ENCODE measurements at places on chromosomes 12 and 14. TPM values are rescaled to one million over a fixed set of nuclear protein-coding genes. Genes with fewer than 3 reads are reported as not detected.

Gene BHLHE41
- total RNA-seq = 17.0 TPM

Gene PTPRQ
- total RNA-seq = 1.1 TPM

Gene NR2C1
- 32.3 TPM for total RNA-seq

Gene GNB3
- total RNA-seq = 3.3 TPM

Gene OR6C70
- total RNA-seq = not detected

Gene NTS
- 0.47 TPM for total RNA-seq

Gene FGF6
- not detected for total RNA-seq

Gene OR6J1
- not detected for total RNA-seq

Gene SLC8A3
- 0.60 TPM for total RNA-seq

Gene EFS
- total RNA-seq = 17.0 TPM

Gene TSPAN19
- 5.4 TPM for total RNA-seq

Gene CACNA1C
- 12.0 TPM for total RNA-seq

Gene C2CD5
- 39.4 TPM for total RNA-seq

Gene CLEC2A
- total RNA-seq = not detected

GRCh38 chr12:98998697-98999299 lies 353.7 kb downstream of the APAF1 start:
- no peak for DNase-seq

- no peak for DNase-seq
These were observed 77.4 kb downstream of the KIF21A start for GRCh38 chr12:39365364-39366001.

- DNase-seq = no peak
These were observed 79.5 kb downstream of the DCAF5 start for GRCh38 chr14:69073429-69073828.

- no peak for DNase-seq
These were observed 359.9 kb downstream of the AEBP2 start for GRCh38 chr12:19799216-19799615.

GRCh38 chr14:51651388-51652167 lies at the start of gene FRMD6:
Gene FRMD6, plus strand, starts transcription at chr14:51651910. Its CDS starts 37,927 bp downstream, at chr14:51689837.
- DNase-seq = peak; percentile 93

DNA sequence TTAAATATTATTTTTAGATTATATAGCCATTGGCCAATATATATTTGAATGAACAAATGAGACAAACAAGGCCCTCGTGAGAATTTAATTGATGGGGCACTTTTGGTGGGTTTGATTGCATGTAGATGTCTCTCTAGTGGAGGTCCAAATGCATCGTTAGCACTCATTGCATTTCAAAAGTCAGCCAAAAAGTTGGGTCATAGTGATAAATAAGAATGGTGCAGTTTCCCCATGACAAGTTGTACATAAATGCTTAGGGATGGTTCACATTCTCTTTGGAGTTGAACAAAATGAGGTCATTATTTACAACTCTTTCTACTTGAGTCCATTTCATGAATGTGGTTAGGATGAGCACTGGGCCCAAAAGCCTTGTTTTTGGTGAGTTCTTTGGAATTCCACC lies 1.0 kb downstream of the BEST3 start:
- no peak for DNase-seq

DNA sequence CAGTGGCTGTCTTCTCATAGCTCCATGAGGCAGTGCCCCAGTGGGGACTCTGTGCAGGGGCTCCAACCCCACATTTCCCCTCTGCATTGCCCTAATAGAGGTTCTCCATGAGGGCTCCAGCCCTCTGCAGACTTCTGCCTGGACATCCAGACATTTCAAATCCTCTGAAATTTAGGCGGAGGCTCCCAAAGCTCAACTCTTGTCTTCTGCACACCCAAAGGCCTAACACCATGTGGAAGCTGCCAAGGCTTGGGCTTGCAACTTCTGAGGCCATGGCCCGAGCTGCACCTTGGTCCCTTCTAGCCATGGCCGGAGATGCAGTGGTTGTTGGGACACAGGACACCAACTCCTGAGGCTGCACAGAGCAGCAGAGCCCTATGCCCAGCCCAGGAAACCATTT lies 20.5 kb upstream of the PPP2R5C start:
- no peak for DNase-seq

- no peak for DNase-seq
These were observed 1.0 kb upstream of the KRT18 start for GRCh38 chr12:52947738-52948423.

DNA sequence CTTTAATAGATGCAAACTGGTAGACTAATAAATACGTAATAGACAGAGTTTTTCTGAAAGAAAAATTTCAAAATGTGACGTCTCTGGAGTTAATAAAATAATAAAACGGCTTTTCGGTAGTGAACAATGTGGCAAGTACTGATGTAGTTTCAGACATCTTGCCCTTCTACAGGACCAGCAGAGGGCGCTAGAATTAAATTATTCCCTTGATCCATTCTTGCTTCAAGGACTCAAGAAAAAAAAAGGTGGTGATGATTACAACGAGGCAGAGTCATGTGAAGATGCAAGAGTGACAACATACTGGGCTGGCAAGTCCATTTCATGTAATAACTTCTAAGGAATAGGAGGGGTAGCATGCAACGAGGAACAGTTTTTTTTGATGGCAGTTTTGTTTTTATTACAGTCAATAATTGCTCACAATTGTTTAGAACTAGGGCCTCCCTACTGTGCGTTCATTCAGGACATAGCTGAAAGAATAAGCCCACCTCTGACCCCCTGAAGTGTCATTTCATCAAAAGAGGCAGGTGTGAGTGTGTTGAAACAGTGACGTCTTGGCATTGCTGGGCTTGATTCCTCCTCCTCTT lies 101.0 kb upstream of the GZMB start:
- DNase-seq = no peak

GRCh38 chr14:97381309-97381708 lies 584.1 kb downstream of the VRK1 start:
- no peak for DNase-seq

DNA sequence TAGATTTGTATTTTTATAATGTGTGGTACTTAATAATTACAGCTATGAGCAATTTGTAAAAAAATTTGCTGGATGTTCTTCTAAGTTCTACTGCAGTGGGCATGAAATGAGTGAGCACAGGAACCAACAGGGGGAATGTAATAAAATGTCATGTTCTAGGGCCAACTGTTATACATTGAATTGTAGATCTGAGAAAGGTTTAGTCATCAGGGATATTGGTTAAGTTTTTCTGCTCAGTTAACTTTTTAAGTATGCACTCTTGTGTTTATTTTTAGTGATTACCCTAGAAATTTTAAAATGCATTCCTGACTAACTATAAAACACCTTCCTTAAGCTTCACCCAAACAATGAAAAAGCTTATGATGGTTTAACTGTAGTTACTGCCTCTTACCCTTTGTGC lies 101.8 kb downstream of the CAND1 start:
- no peak for DNase-seq

- no peak for DNase-seq
These were observed at the start of gene HPD for GRCh38 chr12:121858662-121859572. Gene HPD, minus strand, starts transcription at chr12:121858859. Its CDS starts 36 bp downstream, at chr12:121858823.

DNA sequence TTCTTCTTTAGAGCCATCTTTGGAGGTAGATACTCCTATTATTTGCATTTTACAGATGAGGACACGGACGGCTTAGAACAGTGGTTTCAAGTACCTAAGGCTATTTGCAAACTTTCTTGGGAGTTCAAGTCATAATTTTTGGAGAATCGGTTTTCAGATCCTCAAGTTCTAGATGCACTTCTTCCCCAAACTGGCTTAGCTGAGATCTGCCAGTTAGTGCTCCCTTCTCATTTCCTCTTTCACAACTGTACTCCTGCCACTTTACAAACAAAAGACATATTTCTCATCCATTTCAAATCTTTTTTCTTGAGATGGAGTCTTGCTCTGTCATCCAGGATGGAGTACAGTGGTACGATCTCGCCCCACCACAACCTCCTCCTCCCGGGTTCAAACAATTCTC lies 77.3 kb downstream of the HELB start:
- no peak for DNase-seq

GRCh38 chr12:67772267-67773169 lies 124.0 kb downstream of the DYRK2 start:
- no peak for DNase-seq

DNA sequence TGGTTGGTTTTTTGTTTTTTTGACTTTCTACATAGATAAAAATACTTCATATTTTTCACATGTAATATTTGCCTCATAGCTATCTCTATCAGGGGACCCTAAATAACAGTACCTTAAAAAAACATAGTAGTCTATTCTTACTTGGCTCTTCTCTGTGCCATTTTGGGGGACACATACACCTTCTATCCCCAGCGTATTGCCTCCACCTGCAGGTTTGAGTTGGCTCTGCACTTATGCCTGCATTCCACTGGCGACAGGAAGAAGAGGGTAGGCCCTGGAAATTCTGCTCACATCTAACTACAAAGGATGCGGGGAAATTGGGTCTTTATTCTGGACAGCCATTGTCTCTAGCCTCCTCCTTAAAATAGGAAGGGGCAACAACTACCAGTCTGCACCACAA lies 13.8 kb upstream of the IFI27L2 start:
- DNase-seq = no peak

DNA sequence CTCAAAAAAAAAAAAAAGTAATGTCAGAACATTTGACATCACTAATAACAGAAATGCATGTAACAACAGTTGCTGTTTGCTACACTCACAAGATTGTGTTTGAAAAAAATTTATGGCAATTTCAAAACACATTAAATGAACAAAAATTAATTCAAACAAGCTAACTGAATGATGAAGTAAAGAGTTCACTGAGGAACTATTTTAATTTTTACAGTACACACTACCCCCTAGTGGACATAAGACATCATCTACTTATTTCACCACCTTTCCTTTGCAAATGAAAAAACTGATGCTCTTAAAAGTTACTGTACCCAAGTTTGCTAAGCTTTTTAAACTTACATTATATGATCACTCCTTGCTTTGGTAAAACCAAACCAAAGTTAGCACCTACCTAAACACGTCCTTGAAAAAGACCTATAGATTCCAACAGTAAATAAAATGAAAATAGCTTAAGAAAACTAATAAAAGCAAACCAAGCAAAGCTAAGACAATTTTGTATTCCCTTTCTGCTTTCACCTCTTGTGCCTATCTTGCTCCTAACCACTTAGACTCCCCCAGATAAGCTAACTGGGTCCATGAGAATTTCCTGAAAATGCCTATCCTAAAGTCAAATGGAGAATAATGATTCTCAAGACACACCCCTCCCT lies 22.2 kb downstream of the UBE2N start:
- peak; percentile 66 for DNase-seq

DNA sequence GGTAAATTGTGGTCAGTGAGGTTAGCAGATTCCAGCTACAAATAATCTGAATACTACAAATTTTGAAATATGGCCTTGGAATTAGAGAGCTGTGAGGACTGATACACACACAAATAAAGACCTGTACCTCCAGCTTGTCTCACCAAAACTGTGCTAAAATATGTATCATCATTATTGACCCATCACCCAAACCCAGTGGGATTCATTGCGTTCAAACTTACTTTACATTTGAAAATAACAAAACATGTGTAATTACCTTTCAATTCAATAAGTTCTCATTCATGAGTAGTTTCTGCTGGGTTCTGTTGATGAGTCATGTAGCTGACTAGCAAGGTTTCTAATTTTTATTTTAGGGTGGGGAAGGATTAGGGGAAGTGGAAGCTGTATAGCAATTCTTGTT lies 170.9 kb downstream of the MSRB3 start:
- no peak for DNase-seq

- DNase-seq = no peak
These were observed 6.5 kb upstream of the PRR4 start for GRCh38 chr12:10855807-10856206.

DNA sequence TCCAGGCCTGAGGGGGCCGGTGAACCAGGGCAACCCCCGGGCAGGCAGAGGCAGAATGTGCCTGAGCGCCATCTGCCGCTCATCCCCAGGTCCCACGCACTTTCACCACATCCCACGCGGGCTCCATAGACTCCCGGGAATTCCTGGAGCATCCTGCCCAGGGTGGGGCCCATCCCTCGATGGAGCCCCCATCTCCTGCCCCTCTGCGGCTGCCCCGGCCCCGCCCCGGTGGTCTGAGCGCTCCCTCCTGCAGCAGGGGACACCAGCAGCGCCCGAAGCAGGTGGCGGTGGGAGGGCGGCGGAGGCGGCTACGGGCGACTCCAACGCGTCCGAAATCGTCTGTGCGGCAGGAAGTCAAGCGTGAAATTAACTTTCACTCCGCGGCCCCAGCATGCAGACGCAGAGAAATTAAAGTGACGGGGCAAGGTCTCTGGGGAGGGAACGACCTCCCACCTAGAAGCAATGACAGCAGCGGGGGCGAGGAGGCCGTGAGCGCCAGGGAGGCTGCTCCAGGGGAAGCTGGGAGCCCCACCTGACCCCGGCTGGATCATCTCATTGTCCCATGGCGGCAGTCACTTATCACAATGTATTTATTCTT lies 122.2 kb downstream of the NCOR2 start:
- no peak for DNase-seq

- no peak for DNase-seq
These were observed 46.7 kb downstream of the RIN3 start for GRCh38 chr14:92560106-92560865.

GRCh38 chr14:68843471-68844209 lies 50.8 kb upstream of the ZFP36L1 start:
- peak; percentile 81 for DNase-seq

GRCh38 chr14:58793131-58793740 lies 155.5 kb downstream of the DACT1 start:
- DNase-seq = no peak

GRCh38 chr12:109289551-109289950 lies 19.5 kb downstream of the FOXN4 start:
- no peak for DNase-seq

DNA sequence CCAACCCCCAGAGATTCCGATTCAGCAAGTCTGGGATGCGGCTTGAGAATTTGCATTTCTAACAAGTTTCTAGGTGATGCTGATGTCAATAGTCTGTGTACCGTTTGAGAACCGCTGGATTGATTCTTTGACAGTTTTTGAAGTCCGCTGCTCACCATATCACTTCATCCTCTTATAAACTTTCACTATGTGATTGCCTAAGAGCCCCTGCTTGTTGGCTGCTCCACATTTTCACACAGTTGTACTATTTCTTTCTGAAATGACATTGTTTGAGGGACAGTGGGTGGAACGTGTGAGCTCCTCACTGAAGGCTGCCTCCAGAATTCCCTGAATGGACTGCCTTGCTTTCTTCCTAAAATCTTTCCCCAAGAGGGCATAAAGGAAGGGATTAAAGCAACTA lies 7.7 kb downstream of the C3AR1 start:
- DNase-seq = no peak

- no peak for DNase-seq
These were observed 106.8 kb upstream of the FRMD6 start for GRCh38 chr14:51544901-51545300.

- DNase-seq = no peak
These were observed 41.3 kb upstream of the LMNTD1 start for GRCh38 chr12:25594376-25594775.

GRCh38 chr12:116736962-116737773 lies 701 bp downstream of the SPRING1 start:
- DNase-seq = no peak
